ENCODE measurements at places on chromosomes 16 and 17.

DNA sequence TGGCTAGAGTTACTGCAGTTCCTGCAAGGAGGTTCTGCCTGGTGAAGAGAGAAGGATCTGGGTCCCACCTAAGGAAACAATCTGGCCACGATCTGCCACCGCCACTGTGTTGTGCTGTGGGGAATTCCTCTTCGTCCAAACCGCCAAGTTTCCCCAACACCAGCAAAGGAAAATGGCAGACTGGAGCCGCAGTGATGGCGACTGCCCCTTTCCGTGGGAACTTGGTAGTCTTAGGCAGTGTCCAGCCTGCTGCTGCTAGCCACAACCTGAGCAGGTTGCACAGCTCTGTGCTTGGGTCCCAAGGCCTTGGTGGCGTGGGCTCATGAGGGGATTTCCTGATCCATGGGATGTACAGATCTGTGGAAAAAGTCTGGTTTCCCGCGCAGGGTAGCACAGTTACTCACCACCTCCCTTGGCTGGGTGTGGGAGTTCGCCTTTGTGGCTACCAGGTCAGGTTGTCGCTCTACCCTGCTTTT lies 28.6 kb downstream of the NFATC3 start:
- DNase-seq: no peak

DNA sequence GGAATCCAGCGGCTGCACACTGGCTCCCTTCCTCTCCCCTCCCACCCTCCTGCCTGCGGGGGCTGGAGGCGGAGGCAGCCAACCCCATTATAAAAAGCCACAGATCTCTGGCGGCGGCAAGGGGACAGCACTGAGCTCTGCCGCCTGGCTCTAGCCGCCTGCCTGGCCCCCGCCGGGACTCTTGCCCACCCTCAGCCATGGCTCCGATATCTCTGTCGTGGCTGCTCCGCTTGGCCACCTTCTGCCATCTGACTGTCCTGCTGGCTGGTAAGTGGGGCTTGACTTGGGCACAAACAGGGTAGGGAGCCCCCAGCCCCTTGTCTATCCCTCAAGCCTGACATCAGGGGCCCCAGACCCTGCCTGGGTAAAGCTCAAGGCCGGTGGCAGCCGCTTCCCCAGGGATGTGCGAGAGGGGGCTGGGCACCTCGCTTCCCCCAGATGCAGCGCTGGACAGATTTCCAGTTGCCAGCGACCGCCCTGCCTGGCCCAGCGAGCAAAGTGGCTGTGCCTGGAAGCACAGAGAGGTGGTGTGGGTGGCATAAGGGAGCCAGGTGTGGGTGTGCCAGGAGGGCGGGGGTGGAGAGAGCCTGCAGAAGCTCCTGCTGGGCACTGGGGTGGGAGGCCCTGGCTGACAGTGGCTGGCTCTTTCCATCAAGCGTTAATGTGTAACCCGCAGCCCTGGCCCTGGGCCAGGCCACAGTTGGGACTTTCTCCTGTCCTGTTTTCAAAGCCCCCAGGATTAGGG lies at the start of gene CX3CL1:
Gene CX3CL1 (plus strand): TSS at position 119 of the 745 bp plus-strand sequence. CDS start 79 bp downstream, at position 198.
- DNase-seq: peak; percentile 37

DNA sequence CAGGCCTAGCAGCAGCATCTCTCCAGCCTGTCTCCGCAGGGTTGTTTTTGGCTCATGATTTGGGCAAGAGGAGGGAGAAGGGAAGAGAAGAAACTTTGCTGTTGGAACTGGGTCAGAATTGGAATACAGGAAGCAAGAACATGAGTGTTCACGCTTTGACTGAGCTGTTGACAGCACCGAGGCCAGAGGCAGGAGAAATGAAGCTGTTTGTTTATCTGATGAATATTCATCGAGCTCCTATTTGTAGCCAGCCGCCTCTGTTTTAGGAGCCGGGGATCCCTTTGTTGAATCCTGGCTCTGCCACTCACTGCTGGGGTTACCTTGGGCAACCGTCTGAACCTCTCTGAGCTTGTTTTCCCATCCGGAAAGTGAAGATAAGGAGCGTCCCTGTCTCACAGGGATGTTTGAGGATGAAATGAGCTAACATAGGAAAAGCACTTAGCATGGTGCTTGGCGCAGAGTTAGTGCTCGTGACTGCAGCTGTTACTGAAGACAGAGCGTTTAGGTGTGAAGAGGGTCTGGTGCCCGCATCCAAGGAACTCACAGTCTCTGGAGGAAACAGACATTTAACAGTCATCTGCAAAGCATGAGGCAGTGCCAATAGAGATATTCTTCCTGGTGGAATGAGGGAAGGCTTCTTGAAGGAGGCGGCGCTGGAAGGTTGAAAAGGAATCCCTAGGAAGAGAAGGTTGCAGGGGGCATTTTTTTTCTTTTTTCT lies 29.2 kb downstream of the RAP1GAP2 start:
- DNase-seq: no peak

DNA sequence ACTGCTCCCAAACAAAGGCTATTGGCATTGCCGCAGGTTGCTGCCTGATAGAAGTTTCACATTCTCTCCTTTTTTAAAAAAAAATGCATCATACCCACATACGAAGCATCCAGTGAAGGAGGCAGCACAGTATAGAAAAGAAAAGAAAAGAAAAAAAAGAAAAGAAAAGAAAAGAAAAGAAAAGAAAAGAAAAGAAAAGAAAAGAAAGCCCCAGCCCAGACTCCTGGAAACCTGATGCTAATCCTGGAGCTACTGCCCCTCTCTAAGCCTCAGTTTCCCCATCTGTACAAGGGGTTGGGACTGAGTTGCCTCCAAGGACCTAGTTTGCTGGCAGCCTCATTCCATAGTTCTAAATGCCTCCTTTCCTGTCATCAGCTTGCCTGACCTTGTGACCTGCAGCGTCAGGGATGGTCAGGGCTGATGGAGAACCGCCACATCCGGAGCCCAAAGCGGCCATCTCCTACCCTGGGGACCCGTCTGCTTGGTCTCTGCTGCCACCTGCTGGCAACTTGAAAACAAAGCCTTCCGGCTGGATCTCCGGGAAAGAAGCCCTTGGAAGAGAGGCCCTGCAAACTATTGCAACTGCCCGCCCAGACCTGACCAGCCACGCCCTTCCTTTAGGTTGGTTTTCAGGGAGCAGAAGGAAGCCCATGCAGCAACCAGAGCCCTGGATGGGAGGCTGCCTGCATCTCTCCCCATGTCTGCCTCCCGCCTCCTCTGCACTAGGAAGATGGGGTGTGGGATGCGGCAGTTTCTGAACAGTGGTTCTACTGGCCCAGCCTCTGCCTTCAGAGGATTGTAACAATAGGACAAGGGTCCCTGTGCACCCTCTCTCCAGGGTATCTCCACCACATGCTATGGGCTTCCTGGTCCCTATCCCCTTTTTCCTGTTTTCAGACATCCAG lies 13.0 kb downstream of the AIPL1 start:
- DNase-seq: peak; percentile 76

- DNase-seq: no peak
Observed at GRCh38 chr16:77374384-77374783, 60.5 kb downstream of the ADAMTS18 start.

DNA sequence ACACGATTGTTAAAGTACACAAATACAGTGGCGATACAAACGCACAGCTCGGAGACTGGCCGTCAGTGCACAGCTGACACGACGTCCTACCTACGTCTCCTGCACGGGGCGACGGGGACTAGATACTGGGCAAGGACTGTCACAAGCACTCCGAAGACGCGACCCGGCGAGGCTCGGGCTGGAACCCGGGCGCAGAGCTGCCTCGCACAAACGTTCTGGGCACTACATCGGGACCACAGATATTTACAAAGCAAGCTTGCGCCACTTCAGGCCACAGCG lies 13.8 kb downstream of the SLC16A3 start:
- no peak for DNase-seq

GRCh38 chr17:48506246-48506645 lies 24.6 kb downstream of the HOXB1 start:
- no peak for DNase-seq

- no peak for DNase-seq
Observed at GRCh38 chr16:69406780-69407331, 17.6 kb upstream of the CYB5B start.
